Stimulated activated CD4-positive, alpha-beta T cell treated with anti-CD3 and anti-CD28 coated beads, Interleukin-12 subunit alpha, Interleukin-12 subunit beta, amount 100 ng/mL, for 4 hours (primary cell): ENCODE measurements at places on chromosomes 2 and 18.

GRCh38 chr18:48832938-48833700, 117.6 kb downstream of the SMAD7 start:
- no peak for DNase-seq

GRCh38 chr2:132473174-132473883, 56.7 kb downstream of the GPR39 start:
- DNase-seq: no peak

- no peak for DNase-seq
These were observed 105.9 kb upstream of the HS6ST1 start for GRCh38 chr2:128424406-128425171.

- DNase-seq: no peak
These were observed 192.6 kb downstream of the SH3RF3 start for GRCh38 chr2:109321570-109321969.

- peak; percentile 52 for DNase-seq
These were observed 3.4 kb downstream of the NAGK start for GRCh38 chr2:71071681-71072398.

GRCh38 chr2:225735844-225736243, 336.3 kb downstream of the NYAP2 start:
- no peak for DNase-seq

DNA sequence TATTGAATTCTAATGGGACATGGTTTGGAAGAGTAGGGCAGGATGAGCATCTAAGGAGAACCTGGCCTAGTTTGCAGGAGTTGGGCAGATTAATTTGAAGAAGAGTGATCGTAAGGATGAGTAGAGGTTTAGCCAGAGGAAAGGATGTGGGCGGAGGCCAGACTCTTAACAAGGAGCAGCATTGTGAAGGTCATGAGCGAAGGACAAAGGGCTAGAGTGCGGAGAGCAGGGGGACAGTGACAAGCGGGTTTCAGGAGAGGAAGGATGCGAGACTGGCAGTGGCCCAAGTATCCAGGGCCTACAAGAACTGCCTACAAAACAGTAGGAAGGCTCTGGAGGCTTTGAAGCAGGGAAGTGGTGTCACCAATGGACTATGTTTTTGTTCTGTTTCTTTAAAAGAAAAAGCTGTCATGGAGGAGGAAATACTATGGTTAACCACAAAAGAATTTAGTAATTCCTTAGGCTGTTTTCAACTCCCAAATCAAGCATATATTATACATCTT, 20.1 kb downstream of the SLC66A3 start:
- no peak for DNase-seq

GRCh38 chr2:199480966-199481365, 23.2 kb upstream of the SATB2 start:
- no peak for DNase-seq

DNA sequence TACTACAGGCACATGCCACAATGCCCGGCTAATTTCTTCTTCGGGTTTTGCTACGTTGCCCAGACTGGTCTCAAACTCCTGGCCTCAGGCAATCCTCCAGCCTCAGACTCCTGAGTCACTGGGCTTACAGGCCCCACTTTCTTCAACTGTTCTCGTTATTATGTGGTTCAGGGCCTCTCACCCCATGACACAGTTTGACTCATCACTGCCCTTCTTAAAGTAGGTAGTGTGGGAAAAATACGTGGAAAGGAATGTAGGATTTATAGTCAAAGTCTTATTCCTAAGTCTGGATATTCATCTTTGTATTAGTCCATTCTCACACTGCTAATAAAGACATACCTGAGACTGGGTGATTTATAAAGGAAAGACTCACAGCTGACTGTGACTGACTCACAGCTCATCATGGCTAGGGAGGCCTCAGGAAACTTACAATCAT, 19.4 kb downstream of the CENPA start:
- DNase-seq: no peak

DNA sequence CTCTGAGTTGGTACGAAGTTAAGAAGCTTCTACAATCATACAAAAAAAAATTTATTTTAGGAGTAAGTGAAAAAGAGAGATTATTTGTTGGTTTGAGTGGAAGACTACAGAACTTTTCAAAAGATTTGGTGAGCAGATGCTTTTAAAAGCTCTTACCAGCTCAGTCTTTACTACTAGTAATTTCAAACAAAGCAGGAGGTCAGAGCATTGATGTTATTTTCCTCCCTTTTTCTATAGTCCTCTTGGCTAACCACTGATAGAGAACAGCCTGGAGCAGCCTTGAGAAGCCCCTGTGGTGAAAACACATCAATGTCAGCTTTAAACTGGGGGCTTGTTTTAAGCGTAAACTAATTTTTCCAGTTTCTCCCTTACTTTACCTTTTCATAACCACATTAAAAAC, 559.3 kb upstream of the CDH2 start:
- no peak for DNase-seq

DNA sequence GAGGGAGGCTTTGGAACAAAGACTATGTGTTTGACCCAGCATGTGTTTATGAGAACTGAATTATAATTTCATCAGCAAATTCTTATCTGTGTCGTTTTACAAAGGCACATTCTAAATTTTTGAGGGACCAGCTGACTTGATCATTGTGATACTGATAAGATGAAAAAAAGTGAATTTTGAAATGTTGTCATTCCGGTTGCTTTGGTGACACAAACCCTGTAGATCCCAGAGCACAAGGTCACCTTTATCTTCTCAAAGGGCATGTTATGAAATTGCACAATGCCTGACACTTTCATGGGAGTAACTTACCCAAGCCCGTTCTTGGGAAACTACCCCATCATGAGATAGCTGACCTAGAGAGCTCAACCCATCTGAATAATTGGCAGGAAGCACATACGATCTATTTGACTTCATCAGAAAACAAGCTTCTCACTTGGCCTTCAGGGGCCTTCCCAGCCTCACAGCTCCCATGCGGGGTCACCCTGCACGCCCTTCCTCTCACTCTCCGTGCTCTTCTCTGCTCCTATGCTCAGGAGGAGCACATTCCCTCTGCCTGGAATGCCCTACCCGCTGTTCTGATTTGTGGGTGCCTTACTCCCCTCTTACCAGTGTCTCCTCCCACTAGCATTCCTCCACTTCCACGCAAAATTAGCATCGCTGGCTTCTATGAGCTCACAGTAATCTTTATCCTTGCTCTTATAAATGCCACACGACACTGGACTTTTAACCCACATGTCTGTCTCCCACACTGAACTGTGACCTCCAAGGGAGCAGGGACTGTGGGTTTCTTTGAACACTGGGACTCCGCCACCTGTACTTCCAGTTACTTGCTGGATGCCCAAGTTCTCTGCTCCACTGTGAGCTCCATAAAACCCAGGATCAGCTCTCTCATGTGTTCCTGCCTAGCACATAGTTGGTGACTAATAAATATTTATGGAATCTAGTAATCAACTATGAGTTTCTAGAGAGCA, 555.8 kb upstream of the ID2 start:
- DNase-seq: no peak

DNA sequence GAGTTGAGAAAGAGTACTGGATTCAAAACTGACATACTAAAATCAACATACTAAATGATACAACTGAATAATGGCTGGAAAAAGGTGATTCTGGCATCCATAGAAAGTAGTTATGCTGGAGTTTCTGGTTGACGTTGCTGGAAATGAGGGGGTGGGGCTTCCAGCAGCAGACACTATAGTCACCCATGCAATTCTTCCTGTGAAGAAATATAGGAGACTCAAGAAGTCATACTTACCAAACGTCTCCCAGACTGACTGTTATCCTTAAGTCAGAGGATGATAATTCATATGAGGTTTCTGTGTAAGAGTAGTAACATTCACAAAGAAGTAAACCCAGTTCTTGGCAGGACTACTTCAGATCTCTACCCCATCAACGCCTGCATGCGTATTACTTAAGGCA, 23.6 kb downstream of the DTNB start:
- DNase-seq: no peak

DNA sequence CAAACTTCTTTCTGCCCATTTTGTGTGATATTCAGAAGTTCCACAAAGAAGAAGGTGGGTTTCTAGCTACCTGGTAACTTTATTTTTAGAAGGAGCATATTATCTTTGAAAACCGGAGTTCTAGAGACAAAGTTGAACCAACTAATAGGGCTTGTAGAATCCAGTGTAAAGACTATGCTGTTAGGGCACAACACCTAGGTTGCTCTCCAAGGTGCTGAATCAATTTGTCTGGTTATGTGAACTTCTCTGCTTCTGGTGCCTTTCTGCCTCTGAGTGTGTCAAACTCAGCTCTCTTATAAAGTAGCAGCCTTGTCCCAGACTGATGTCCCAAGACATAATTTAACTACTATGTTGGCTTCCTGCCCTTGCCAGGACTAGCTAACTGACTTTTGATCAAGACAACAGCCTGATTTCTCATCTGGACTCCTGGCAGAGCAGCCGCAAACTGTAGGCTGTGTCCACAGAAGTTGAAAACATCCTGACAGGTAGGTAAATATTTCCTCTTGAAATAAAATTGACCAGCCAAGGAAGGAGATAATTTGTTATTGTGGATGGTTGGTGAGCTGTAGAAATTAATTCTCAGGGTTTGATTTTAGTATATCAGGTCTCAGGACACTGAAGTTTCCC, 119.4 kb downstream of the CYRIA start:
- no peak for DNase-seq

DNA sequence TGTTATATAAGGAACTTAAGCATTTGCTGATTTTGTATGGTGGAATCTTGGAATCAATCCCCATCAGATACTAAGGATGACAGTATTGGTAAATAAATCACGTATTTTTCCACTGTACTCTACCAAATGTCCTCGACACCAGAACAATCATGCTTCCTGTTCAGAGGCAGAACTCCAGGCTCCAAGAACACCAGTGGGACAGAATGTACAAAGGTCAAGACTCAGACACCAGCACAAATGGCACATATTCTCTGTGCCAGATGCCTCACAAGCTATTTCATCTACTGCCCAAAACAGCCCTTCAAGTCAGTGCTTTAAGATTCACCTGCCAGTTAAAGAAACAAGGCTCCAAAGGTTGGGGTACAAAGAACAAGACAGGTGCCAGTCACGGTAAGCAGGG, 420.5 kb downstream of the STK39 start:
- no peak for DNase-seq

DNA sequence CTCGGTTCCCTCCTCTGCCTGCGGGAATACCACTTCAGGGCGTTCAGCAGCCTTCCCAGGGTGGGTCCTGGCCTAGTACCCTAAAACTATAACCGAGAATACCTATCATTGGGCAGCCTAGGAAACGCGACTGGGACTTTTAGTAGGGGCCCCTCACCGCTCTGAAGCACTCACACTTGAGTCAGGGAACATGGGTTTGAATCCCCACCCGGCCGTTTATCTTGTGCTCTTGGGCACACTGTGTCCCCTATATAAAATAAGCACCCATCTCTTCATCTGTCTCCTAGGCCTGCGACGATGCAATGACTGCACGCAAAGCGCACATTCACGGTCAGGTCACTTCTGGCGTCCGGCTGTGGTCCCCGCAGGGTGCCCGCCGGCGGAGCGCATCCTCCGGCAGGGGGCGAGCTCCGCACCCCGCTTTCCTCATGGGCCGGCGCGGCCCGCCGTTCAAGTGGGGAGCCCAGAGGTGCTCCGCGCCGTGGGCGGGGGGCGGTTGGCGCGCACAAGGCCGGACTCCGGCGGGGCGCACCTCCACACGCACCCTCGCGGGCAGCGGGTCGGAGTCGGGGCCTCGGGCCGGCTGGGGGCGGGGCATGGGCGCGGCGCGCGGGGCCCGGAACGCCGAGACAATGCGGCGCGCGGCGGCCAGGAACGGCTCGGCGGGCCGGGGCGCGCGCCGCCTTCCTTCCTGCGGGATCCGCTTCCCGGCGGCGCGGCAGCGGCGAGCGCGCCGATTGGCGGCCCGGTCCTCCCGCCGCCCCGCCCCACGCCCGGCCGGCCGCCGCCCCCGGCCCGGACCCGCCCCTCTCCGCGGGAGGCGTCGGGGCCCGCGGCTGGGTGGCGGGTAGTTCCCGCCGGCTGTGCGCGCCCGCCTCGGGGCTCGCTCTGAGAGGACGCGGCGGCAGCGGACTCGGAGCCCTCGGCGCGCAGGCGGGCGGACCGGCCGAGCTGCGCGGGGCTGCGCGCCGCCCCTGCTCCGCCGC, at the start of gene ASAP2:
TSS of gene ASAP2 (plus strand) at position 850 of the 986 bp plus-strand sequence. CDS start 293 bp downstream, outside the sequence.
- peak; percentile 43 for DNase-seq

GRCh38 chr2:110678457-110679336, 834 bp upstream of the BUB1 start:
- peak; percentile 13 for DNase-seq

- no peak for DNase-seq
These were observed 1072.3 kb downstream of the LRP1B start for GRCh38 chr2:141058556-141058955.

DNA sequence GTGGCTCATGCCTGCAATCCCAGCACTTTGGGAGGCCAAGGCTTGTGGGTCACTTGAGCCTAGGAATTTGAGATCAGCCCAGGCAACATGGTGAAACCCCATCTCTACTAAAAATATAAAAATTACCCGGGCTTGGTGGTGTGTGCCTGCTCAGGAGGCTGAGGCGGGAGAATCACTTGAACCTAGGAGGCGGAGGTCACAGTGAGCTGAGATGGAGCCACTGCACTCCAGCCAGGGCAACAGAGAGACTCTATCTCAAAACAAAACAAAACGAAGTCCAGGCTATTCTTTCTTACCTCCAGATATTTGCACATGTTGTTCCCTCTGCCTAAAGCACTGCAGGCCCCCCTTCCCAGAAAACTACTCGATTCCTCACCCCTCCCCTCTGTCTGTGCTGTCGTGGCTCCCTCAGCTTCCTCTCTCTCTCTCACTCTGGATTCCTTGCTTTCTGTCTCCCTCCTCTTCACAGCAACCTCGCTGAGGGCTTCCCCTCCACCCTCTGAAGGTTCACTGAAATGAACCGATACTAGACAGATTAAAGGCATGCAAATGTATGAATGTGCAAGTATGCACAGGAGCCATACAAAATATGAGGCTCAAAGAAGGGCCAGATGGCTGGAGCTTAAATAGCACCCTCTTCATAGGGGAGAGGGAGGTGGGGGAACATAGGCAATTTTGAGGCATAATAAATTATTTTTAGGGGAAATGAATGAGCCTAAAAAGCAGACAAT, 18.5 kb downstream of the TMEM177 start:
- DNase-seq: peak; percentile 18

DNA sequence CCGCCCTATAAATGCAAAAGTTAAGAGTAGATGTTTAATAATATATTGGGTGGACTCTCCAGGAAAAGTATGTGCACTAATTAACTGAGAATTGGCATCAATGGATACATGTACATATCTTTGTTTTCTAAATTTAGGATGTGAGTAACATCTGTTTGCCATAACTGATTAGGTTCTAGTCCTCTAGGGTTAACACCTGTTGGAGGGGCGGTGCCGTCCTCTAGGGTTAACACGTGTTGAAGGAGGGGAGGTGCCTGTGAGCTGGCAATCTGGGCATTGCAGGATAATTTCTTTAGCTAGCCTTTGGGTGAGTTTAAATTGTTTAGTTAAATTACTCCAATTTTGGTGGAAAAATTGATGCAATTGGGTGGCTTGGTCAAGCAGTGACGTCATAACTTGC, 30.9 kb downstream of the HTR2B start:
- no peak for DNase-seq

GRCh38 chr2:183207110-183207509, 82.9 kb downstream of the NUP35 start:
- DNase-seq: no peak

- DNase-seq: no peak
These were observed 1.8 kb downstream of the CCDC85A start for GRCh38 chr2:56185582-56186046.

- no peak for DNase-seq
These were observed 56.7 kb downstream of the DIS3L2 start for GRCh38 chr2:232018181-232018580.
